Omental fat pad (tissue), 4 donors: ENCODE measurements at places on chromosomes 3 and 15. TPM values are rescaled to one million over a fixed set of nuclear protein-coding genes. Genes with fewer than 3 reads are reported as not detected.

- no peak for DNase-seq
These were observed 110.8 kb downstream of the NR2E3 start for GRCh38 chr15:71921191-71921590.

DNA sequence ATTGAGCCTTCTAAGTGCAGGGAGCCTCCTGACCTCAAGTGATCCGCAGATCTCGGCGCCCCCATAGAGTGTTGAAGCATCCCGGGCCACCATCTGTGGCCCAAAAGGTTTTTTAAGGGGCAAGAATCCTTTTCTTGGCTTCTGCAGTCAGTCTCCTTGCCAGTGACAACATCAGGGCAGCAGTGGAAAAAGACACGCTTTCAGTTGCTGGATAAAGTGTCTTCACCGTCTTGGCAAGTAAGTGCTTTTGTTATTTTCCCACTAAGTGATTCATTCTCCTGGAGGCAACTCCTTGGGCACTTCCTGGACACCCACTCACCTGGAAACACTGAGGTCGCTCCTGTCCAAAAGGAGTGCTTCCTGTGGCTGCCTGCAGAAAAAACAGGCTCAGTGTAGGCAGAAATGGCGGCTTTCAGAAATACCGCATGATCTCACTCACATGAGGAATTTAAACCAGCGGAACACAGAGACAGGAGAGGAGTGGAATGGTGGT lies 71.7 kb upstream of the ABHD2 start:
- DNase-seq, result no peak

- no peak for DNase-seq
These were observed 19.1 kb upstream of the KLF13 start for GRCh38 chr15:31307270-31308184.

GRCh38 chr3:42130329-42131070 lies 39.3 kb downstream of the TRAK1 start:
- DNase-seq, result no peak

- no peak for DNase-seq
These were observed 218.9 kb downstream of the CDIN1 start for GRCh38 chr15:36798366-36798765.

DNA sequence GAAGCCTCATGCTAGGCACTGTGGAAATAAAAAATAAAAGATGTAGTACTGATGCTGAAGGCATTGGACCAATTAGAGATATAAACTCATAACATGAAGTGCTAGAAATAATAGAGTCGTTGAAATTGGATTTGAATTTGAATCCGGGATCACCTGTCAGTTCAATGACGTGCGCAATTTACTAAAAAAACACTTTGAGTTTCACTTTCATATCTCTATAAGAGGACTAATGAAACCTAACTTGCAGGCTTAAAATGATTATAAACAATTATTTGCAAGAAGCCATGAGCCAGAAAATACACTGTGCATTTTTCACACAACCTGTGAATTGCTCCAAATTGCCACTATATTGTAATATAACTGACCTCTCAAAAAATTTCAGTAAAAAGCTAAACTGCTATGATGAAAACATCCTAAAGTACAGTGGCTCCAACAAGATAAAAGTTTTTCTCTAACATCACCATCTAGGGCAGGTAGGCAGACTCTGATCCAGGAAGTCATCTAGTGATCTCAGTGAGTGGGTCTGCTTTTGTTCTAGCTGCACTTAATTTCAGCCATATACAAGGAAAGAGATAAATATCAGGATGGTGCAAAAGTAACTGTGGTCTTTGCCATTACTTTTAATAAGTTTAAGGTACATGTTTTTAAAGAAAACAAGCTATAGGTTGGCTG lies 440.2 kb downstream of the CNTN6 start:
- no peak for DNase-seq

- no peak for DNase-seq
These were observed 148.8 kb upstream of the SLC6A11 start for GRCh38 chr3:10667269-10667668.

DNA sequence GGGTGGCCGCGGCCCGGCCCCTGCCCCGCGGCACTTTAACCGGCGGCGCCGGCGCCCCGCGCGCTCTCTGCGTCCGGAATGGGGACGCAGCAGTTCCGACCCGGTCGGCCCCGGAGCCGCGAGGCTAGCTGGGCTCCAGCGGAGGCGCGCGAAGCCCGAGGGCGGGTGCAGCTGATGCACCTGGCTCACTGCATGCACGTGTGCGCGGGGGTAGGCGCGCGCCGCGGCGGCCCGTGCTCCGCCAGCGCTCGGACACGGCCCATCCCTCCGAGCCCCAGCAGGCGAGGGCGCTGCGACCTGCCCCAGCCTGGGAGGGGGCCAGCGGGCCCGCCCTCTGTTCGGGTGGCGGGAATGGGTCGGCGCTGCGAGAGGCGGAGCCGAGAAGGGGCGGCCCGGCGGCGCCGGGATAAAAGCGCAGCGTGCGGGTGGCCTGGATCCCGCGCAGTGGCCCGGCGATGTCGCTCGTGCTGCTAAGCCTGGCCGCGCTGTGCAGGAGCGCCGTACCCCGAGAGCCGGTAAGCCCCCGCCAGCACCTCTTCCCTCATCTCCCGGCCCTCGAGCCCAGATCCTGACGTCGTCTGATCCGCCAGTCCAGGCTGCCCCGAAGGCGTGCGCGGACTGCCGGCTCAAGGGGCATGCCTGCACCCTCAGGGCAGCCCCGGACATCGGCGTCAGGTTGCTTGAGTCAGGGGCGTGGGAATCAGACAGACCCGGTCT lies at the start of the genes CHDH and IL17RB:
Gene CHDH (minus strand): TSS at position 286 of the 717 bp plus-strand sequence. CDS start 22,411 bp downstream, outside the sequence.
Gene IL17RB (plus strand): TSS at position 435 of the 717 bp plus-strand sequence. CDS start 21 bp downstream, at position 456.
- no peak for DNase-seq

GRCh38 chr15:26929588-26929987 lies 41.4 kb upstream of the GABRG3 start:
- DNase-seq, result no peak

DNA sequence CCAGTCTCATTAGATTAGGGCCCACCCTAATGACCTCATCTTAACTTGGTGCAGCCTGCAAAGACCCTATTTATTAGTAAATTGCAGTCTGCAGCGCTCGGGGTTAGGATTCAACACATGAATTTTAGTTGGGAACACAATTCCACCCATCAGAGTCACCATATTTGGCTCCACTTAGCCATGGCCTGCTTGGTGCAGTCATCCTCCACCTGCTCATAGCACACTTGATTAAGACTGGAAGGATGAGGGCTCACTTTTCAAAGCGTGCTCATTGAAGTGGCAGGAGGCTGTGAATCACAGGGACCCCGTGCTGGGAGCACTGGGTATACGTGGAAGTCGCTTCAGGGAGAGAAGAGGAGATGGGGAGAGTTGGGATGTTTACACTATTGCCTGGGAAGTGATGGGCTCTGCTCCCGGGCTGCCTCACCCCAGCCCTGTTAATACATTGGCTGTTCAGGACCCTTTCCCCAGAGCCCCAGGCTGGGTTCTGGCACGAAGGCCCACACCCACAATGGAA lies 68.2 kb downstream of the ASB7 start:
- no peak for DNase-seq

GRCh38 chr3:29871087-29871486 lies 590.2 kb downstream of the RBMS3 start:
- no peak for DNase-seq

Gene CD276
- total RNA-seq, result 23.2 TPM

Gene HHATL
- total RNA-seq, result not detected

Gene C3orf22
- total RNA-seq, result not detected
